HEK293T (cell line): ENCODE measurements at places on chromosomes 4 and X.

DNA sequence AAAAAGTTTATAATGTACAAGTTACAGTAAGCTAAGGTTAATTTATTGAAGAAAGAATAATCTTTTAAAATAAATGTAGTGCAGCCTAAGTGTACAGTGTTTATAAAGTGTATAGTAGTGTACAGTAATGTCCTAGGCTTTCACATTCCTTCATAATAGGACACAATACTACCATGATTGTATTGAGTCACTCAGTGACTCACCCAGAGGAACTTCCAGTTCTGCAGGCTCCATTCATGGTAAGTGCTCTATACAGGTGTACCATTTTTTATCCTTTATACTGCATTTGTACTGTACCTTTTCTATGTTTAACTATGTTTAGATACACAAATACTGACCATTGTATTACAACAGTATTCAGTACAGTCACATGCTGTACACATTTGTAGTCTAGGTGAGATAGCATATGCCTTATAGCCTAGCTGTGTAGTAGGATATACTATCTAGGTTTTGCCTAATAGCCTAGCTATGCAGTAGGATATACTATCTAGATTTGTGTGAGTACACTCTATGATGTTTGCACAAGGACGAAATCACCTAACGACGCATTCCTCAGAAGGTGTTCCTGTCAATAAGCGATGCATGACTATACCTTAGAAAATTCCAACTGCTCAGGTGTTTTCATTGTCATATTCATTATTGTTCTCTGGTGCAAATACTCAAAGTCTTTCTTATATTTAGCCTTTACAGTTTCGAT is 5.5 kb upstream of the TMEM255A start:
- DNase-seq = no peak

GRCh38 chrX:22882543-22882942 is 117.2 kb upstream of the DDX53 start:
- DNase-seq = no peak

DNA sequence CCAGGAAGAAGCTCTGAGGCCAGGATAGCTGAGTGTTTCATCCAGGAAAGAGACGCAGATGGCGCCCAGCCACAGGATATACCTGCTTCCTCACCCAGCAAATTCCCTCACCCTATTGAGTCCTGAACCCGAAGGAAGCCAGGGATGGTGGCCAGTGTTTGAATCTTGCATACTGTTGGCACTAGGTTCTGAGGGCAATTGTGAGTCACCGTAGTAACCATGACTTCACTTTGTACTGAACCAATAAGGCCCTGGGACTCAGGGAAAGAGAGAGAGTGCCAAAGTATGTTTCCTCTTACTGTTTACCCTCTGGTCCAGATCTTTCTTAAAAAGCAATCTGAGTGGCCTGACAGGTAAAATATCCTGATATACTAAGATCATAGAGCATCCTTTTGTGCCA is 25.6 kb upstream of the SMIM10L2A start:
- no peak for DNase-seq

DNA sequence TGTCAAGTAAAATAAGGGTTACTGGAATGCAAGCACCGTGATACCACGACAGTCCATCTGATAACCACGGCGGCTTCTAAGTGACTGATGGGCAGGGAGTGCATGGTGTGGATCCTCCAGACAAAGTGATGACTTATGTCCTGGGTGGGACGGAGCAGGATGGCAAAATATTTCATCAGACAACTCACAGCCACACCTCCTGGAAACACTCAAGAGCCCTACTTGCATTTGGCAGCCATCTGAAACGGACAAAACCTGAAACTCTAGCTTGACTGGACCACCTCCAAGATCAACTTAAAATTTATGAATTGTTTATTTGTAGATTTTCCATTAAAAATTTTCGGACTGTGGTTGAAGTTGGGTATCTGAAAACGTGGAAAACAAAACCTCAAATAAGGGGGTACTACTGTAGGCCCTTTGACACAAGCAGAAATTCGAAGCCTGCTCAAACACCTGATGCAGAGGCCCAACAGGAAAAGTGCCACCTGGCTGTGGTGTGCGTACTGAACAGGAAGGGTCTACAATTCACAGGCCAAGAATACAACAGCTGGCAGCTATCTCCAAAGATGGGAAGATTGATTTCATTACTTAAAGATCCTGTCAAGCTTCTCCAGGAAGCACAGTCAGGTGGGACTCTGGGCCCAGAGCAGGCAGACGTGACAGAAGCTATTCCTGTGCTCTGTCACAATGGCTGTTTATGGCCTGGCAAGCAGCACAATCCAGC is 26.0 kb downstream of the LRIT3 start:
- no peak for DNase-seq

DNA sequence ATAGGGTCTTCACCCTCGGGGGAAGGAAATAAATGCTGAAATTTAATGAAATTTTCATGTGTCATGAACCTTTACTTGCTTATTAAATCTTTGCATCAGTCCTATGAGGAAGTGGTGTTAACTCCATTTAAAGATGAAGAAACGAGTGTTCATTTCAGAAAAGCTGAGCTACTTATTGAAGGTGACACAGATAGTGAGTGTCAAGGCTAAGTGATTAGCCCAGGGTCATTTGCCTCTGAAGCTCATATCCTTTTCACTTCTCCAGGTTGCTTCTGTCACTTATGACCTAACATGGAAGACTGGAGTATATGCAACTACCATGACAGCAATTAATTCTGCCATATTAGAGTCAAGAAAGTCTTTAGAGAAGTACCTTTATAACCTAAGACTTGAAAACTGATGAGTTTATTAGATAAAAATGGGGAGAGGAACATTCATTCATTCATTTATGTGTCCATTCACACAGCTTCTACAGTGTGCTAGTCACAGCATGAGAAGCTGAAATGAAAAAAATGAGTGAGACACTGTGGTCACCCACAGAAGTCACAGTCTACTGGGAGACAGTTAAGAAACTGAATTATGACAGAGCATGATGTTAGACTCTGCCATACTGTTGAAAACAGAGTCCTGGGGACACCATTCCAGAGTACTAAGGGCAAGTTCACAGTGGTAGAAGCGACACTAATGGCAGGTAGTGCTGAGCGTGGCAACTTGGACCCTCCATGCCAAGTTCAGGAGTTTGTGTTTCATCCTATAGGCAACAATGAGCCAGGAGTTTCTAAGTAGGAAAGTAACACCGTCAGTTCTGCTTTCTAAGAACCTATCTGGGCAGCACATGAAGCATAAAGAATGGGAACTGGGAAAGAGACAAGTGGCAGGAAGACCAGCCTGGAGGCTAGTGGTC is 21.3 kb downstream of the ALPK1 start:
- DNase-seq = no peak

- DNase-seq = no peak
Measured at GRCh38 chr4:61959087-61959486, 759.0 kb downstream of the ADGRL3 start.

- DNase-seq = no peak
Measured at GRCh38 chr4:113221990-113222389, 172.5 kb downstream of the ANK2 start.

GRCh38 chrX:150692296-150692695 is 900 bp upstream of the MTMR1 start:
- DNase-seq = no peak

DNA sequence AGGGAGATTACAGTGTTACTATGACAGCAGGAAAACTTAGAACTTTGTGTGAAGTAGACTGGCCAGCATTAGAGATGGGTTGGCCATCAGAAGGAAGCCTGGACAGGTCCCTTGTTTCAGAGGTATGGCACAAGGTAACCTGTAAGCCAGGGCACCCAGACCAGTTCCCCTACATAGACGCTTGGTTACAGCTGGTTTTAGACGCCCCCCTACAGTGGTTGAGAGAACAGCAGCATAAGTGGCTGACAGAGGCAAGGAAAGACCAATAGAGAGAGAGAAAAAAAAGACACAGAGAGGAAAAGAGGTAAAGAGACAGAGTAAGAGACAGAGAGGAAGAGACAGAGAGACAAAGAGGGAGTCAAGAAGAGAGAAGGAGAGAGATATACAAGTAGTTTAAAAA is 144.5 kb downstream of the GC start:
- DNase-seq = no peak

GRCh38 chr4:19005211-19005610 is 983.7 kb upstream of the LCORL start:
- no peak for DNase-seq

GRCh38 chr4:176198316-176198903 is 3.0 kb upstream of the SPATA4 start:
- no peak for DNase-seq

- DNase-seq = no peak
Measured at GRCh38 chr4:178738026-178738425, 1295.8 kb upstream of the AGA start.

DNA sequence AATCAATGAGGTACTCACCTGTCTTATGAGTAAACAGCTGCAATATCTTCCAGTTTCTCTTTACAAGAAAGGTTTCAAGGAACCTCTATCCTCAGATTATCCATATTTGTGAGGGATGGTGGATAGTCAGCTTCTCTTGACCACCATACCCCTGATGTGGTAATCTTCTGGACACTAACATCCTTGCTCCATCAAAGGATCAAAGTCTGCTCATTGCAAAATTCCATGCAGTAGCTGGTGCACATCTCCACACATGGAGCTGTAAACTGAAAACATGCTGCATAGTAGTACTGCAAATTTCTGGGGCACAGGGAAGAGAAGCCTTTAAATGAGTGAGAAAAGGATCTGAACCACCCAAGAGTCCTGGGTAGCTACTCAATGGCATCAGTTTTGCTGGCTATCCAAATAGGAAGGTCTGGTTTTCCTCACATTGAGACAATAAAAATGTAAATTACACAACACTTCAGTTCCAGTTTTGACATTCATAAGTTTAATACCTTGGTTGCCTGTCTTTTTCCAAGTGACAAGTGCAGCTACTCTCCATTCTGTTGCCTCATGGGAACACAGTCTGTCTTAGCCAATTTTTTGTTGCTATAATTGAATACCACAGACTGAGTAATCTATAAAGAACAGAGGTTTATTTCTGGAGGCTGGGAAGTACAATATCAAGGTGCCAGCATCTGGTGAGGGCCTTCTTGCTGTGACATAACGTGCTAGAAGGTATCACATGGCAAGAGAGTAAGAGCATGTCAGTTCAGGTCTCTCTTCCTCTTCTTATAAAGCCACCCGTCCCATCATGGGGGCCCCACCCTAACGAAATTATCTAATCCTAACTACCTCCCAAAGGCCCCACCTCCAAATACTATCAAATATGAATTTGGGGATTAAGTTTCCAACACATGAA is 34.4 kb upstream of the ARHGEF6 start:
- no peak for DNase-seq

GRCh38 chr4:54192811-54193210 is 36.3 kb upstream of the PDGFRA start:
- no peak for DNase-seq

GRCh38 chrX:108224218-108224617 is 132.6 kb downstream of the ATG4A start:
- no peak for DNase-seq

DNA sequence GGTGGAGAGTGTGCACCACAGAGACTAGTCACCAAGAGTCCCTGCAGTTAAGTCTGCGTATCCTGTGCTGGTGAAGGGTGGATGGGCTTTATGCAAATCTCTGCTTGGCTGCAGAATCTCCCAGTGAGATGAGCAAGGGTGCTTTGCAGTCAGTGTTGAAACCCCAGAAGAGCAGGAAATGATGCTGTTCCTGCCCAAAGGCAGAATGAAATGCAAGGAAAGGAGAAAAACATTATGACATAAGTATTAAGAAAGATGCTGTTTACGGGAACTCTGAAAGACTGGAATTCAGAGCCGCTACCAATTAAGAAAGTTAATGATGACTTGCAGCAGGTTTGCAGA is 25.4 kb upstream of the ACSL1 start:
- DNase-seq = no peak

DNA sequence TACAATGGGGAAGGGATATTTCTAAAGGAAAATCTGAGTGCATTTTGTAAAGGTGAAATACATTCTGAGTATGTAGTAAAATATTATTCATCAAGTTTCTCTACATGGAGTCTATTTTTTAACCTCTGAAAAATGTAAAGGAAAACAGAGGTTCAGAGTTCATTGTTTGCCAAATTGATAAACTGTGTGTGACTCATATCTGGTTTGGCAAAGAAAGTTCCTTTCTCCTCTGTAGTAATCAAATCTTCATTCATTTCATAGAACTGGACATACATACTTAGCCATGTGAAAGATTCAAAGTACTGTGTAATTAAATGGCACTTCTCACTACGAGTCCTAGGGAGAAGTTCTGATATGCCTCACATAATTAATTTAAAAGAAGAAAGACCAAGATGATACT is 61.6 kb downstream of the HPGD start:
- no peak for DNase-seq

DNA sequence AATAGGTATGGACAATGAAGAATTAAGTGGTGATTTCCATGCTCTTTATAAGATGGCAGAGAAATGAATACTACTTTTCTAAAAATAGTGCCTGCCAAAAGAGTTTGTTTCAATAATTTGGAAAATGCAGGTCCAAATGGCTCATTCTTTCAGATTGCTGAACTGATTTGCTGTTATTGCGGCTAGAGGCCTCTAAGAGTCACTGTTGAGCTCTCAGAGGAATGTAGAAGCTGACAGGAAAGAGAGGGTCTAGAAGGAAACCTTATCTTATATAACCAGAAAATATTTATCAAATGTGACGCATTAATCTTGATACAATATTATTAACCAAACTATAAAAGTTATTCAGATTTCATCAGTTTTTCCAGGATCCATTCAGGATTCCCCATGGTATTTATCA is 65.7 kb upstream of the PAGE1 start:
- peak; percentile 43 for DNase-seq

GRCh38 chr4:6464842-6465588 is 7.4 kb downstream of the PPP2R2C start:
- peak; percentile 50 for DNase-seq
